ENCODE measurements at places on chromosomes 7 and 10. TPM values are rescaled to one million over a fixed set of nuclear protein-coding genes. Genes with fewer than 3 reads are reported as not detected.

CALN1 gene
- total RNA-seq = not detected

GRCh38 chr7:999941-1000935 is 17.3 kb downstream of the CYP2W1 start:
- DNase-seq = no peak

DNA sequence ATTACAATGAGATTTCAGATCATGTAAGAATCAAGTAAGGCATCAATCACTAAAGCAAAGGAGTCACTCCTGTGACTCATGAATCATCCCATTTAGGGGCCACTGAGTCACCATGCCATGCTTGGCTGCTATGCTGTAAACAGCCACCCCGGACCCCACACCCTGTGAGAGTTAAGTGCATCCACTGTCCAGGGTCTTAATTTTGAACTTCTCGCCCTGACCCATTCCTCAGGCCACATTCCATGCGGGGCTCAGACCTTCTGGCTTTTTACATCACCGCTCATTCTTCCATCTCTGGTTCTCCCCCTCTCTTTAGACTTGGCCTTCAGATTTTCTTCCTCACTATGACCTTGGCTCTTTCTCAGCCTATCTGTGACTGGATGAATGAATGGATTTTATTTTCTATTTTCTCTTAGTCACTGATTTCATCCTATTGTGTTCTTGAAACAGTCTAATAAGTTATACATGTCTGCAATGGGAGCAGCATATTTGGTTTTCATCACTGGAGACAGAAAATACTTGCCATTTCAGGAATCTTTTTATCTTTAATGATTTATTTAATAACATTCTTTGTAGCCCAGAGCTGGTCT is 239.6 kb downstream of the SKIDA1 start:
- peak; percentile 49 for DNase-seq

MYL7 gene
- 60.0 TPM for total RNA-seq

- no peak for DNase-seq
These were observed 39.8 kb downstream of the GNA12 start for GRCh38 chr7:2804227-2804763.

TUBAL3 gene
- not detected for total RNA-seq

DNA sequence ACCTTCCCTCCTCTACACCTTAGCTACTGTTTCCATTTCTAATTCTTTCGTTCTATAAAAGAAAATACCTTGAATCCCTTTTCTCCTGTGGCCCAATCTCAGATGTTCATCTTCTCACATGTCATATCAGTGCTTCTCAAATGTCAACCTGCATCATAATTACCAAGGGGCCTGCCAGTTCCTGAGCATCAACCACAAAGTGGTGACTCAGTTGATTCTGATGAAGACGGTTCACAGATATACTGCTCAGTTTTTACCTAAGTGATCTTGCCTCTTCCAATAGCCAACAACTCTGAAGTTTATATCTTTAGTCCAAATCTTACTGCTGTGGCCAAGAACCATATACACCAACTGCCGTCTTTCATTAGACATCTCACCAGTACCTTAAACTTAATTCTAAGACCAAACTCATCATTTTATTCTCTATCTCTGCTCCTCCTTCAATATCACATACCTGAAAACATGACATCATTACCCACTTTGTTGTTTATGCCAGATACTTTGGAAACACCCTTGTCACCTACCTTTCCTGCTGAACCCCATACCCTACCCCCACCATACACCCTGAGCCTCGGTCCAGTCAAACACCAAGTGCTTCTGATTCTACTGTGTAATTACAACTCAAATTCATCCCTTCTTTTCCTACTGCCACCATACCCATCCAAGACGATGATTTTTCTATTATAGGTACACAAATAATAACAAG is 115.5 kb downstream of the LMBR1 start:
- peak; percentile 18 for DNase-seq

DNA sequence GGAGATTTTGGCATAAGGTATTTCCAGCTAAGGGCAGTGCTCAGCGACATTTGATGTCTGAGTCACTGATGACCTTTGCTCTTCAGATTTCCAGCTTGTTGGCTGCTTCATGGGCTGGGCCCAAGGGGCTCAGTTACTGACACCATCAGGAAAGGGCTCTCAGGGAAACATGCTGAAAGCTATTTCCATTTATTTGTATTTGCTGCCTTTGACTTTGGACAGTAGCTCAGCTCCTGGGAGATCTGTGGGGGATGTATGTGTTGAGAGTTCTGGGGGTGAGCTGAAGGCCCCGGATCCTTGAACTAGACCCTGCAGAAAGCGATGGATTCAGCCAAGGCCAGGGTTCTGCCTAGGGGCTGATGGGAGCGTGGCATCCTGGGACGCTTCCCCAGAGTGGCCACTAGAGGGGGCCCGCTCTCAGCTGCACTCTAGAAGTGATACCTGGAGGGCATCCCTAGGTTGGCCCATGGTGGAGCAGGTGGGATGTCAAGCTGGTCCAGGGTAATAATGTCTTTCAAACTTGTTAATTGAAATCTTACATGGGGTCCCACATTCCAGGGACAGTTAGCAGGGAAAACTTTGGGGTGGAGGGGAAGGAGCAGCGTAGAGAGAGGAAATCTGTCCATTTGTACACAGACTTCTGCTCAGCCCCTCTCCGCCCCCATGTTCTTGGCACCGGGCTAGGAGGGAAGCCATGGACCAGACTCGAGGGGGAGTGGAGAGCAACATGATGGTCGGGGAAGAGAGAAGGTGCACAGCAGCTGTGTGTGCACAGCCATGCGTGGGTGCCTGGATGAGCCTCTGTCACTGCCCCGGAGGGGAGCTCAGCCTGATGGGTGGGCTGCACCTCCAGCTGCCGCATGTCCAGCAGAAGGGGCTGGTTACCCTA is 3.0 kb upstream of the BTBD16 start:
- DNase-seq = no peak

DNA sequence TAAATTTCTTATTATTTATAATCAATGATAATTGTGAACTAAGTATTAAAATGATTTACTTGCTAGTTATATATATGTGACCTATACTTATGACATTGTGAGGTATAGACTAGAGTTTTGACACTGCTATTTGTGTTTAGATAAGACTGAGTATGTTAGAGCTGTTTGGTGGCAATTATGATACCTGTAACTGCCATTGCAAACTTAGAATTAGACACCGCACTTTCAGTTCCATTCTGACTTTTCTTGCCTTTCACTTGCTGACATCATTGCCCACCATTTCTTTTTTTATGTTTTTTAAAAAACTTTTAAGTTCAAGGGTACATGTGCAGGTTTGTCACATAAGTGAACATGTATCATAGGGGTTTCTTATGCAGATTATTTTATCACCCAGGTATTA is 214.5 kb downstream of the MBL2 start:
- no peak for DNase-seq

TCTN3 gene
- 43.3 TPM for total RNA-seq

SFTPA1 gene
- total RNA-seq = not detected

NKX2-3 gene
- not detected for total RNA-seq

AOC1 gene
- total RNA-seq = not detected

VPS26A gene
- total RNA-seq = 61.6 TPM

PBLD gene
- total RNA-seq = 5.7 TPM

GRCh38 chr7:100670074-100670473 is 3.5 kb upstream of the GNB2 start:
- no peak for DNase-seq

DNA sequence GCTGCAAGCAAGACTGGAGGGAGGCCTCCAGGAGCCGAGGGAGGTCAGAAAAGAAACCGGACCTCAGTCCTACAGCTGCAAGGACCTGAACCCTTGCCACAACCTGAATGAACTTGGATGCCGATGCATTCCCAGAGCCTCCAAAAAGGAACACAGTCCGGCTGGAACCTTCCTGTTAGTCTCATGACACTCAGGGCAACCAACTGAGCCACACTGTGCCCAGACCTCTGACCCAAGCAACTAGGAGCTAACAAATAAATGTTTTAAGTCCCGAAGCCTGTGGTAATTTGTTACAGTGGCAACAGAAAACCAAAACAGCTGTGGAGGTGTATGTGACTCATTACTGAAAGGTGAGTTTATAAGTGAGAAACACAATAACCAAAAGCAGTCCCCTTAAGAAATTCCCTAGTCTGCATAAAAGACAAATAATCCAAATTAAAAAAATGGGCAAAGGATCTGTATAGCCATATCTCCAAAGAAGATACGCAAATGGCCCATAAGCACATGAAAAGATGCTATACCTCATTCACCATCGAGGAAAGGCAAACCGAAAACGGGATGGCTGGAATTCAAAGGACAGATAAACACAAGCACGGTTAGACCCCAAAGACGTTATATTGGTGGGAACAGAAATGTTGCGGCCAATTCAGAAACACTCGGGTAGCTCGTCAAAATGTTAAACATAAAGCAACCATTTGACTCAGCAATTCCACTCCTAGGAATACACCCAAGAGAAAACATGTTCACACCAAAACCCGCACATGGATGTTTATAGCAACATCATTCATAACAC is 24.8 kb downstream of the GNA12 start:
- DNase-seq = peak; percentile 4

GRCh38 chr10:5594271-5595049 is 69.7 kb downstream of the CALML3 start:
- peak; percentile 70 for DNase-seq

VAX1 gene
- 0.62 TPM for total RNA-seq

DNA sequence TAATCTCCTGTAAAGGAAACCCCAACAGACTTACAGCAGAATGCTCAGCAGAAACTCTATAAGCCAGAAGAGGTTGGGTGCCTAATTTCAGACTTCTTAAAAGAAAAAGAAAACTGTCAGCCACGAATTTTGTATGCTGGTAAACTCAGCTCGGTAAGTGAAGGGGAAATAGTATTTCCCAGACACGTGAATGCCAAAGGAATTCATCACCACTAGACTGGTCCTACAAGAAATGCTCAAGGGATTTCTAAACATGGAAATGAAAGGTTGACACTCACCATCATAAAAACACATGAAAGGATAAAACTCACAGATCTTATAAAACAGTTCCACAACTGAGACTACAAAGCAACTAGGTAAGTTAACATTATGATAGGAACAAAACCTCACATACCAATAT is 68.6 kb downstream of the GLCCI1 start:
- peak; percentile 9 for DNase-seq

DNA sequence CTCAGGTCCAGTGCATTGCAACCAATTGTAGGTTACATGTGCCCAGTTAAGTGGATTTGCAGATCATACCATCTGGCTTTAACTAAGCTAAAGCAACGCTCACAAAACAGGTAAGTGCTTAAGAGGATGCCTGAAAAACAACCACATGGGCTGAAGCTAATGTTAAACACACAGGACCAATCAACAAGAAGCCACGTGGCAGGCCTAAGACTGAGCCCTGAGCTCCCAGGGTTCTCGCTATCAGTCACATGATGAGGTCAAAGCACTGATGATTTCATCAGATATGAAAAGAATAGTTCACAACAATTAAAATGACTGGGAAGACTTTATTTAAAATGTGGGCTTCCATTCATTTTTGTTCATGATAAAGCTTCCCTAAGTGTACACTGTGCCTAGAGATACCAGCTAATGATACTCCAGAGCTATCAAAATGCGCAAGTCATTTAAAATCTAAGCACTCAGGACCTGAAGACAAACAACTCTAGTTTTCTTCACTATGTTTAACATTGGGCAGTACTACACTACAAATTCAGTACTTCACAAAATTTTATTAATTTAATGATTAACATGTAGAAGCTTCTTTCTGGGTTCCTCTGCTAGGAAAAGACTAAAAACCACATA is 90.6 kb downstream of the PIP4K2A start:
- no peak for DNase-seq

PHKG1 gene
- total RNA-seq = not detected

DNA sequence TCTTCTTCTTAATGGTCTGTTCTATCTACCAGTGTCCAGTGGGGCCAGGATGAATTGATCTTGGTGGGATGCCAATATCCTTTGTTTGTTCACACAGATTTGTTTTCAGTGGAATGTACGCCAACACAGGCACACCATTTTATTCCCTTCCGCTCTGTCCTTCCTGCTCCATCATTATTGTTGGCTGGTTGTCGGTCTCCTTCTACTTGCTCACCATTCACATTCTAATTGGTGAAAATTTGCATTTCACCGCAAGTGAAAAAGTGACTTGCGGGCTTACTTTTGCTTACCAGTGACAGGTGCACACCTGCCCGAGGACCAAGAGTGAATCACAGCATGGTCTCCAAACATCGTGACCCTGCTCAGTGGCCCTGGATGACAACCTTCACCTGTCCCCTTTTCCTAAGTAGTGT is 148.3 kb downstream of the NOC3L start:
- DNase-seq = no peak

DNA sequence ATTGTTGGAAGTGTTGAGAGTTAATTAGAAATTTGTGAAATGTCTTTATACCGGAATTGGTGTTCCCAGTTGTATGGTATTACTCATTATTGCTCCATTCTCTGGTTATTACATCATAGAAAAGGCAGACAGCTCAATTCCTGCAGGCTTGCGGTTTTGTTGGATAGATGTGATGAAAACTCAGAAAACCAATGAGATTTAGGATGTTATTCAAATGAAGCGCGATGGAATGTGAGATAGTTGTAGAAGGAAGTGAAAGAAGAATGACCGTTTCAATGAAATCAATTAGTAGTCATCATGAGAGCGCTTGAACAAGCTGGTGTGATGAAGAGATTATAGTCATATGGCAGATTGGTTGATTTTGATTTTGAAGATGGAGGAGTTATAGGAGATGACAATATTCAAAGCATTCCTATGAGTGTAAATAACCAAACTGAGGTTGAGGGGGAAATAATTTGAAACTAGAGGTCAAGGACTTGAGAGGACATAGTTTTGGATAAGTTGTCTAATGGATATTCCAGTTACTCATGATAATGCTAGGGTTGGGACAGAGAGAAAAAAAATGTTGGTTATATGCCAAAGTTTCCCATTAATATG is 991.5 kb downstream of the NRG3 start:
- peak; percentile 88 for DNase-seq
